ENCODE measurements at places on chromosomes 2 and 18. TPM values are rescaled to one million over a fixed set of nuclear protein-coding genes. Genes with fewer than 3 reads are reported as not detected.

Gene SATB2
- total RNA-seq = 1.2 TPM

Gene DSEL
- total RNA-seq = 0.18 TPM

Gene DLGAP1
- not detected for total RNA-seq

Gene SIX2
- total RNA-seq = 1.9 TPM

Gene ANKRD53
- 0.16 TPM for total RNA-seq

Gene RAB11FIP5
- 17.4 TPM for total RNA-seq

Gene ACP1
- 166 TPM for total RNA-seq

Gene FAM161A
- 9.8 TPM for total RNA-seq

Gene DOK6
- not detected for total RNA-seq

Gene SMYD1
- total RNA-seq = not detected

Gene LYPD1
- 15.8 TPM for total RNA-seq

Gene RAD51AP2
- total RNA-seq = not detected

DNA sequence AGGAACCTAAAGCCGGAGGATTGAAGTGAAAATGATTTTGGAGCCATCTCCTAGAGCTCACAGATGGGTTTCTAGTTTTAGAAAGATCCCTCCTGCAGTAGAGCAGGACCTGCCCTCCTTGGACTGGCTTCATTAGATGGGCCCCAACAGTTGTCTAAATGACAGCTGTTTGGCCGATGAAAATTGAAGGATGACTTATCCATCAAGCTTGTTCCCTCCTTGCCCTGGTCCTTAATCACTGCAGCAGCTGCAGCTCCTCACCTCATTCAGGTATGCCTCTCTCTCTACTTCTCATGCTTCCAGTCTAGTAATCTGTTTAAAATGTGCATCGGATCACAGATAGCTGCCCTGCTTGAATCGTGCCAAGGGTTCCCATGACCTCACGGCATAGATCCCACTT, 677.6 kb downstream of the BCL11A start:
- DNase-seq = no peak

DNA sequence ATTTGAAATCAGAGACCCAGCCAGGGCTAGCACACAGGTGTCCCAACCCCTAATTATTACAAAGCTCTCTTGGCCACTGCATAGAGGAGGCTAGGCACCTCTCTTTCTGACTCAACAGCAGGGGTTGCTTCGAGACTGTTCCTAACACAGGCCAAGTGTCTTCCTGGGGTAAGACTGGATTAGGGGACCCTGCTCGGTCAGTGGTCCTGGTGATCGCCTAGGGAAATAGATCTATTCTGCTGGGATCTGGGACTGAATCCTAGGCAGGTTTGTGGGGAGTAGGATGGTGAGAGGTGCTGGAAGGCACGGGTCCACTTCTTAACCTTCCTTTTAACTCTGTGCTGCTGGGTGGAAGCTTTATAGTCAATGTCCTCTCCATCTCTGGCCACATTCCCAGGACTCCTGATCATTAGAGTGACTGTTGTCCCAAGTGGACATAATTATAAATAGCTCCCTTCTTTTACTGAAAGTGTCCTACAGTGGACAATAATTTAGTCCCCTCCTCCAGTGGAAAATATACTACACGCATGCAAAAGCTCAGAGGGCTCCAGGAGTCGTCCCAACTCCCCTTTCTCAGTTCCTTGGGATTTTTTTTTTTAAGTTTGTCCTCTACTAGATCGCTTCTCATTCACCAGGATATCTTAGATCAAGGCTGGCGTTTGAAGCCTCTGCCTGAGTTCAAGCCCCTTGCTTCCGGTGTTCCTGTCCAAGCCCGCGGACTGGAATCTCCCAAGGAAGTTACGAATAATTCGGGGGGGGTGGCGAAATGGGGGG, 1.3 kb upstream of the TRIB2 start:
- DNase-seq = no peak

DNA sequence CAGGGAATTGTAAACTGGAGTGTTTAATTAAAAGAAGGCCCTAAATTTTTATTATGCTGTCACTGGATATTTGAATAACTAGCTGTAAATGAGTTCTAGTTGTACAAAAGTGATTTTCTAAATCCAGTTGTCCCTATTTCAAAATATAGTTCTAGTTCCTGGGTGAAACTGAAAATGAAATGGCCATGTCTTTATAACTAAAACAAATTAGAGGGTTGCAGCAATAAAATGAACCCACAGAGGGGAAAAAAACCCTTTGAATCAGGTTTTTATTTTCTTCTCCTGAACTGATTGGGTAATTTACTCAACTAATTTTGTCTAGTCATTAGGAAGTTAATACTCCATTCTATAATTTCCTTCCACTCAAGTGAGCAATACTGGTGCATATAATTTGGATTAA, 55.6 kb upstream of the MAP4K3 start:
- DNase-seq = no peak

GRCh38 chr18:57202881-57203280, 56.0 kb downstream of the BOD1L2 start:
- DNase-seq = no peak

DNA sequence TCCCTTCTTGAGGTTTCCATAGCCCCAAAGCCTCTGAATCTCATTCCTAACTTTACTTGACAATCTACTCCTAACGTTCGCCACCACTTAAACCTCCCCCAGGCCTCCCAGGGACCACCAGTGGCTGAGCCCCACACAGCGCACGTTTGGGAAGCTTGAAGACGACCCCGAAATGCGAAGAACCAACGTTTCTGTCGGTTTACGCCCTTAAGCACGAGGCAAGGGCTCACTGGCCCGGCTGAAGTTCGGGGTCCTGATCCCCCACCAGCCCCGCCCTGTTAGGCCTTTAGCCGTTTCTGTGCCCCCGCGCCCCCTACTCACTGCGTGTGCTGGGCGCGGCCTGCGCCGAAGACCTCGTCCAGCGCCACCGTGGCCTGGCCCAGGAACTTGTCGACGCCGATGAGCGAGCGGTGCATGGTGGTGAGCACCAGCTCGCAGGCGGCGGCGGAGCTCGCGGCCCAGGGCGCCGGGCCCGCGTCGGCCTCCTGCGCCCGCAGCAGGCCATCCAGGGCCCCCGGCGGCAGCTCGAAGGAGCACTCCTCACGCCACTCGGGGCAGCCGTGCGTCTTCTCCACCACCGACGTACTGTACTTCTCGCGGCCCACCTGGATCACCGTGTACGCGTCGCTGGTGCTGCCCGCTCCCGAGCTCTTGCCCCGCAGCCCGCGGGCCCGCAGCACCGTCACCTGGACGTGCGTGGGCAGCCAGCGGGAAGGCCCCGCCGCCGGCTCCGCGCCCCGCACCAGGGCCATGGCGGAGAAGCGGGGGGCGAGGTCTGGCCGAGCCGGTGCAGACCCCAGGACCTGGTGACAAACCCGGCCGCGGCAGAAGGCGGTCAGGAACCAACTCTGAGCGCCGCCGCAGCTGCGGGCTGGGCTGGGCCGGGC, 479 bp downstream of the RAB11FIP5 start:
- no peak for DNase-seq

DNA sequence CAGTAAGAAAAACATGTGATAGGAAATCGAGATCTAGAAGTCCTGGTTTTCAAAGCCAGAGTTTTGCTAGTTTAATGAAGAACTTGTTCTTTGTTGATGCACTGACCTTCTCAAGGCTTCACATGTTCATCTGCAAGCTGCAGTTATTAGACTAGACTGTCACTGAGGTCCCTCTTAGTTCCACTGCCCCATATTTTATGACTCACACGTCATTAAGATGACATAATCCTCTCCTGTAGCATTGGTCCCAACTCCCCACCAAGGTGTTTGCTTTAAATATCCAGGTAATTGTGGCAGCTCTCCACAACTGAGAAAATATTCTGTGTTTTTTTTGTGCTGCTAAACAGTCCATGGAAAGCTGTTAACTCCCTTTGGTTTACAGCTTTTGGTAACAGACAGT, 149.7 kb downstream of the MREG start:
- no peak for DNase-seq

- DNase-seq = no peak
Measured at GRCh38 chr2:212227755-212228154, 310.8 kb downstream of the ERBB4 start.

- no peak for DNase-seq
Measured at GRCh38 chr18:13836559-13836958, 12.6 kb downstream of the MC5R start.

- DNase-seq = no peak
Measured at GRCh38 chr18:62768558-62768943, 53.2 kb downstream of the PHLPP1 start.

- DNase-seq = peak; percentile 20
Measured at GRCh38 chr18:31269566-31269965, 48.4 kb upstream of the DSG1 start.

DNA sequence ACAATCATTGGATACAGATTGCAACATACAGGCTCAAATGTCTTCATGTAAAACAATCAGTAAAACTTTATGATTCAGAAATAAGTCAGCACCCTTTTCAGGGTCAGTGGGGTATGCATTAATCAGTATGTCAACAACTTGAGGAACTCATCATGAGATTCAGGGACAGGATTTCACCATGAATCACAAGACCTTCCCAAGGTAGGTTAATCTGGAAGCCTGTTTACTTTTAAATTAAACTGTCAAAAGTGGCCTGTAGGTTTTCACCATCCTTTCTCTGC, 104.8 kb downstream of the SP100 start:
- DNase-seq = no peak

- no peak for DNase-seq
Measured at GRCh38 chr18:778194-778927, 33.7 kb downstream of the YES1 start.

DNA sequence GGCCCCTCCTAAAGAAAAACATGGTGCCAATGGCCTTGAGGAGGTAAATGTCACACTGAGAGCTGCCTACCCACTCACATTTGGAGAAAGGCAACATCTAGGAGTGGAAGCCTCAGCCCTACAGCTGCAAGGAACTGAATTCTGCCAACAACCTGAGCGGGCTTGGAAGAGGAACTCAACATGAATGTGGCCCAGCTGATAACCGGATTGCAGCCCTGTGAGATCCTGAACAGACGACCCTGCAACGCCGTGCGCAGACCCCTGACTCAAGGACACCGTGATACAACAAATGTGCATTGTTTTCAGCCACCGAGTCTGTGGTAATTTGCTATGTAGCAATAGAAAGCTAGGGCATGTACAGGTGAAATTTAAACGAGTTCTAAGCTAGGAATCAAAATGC, 99.4 kb downstream of the MYOM1 start:
- DNase-seq = no peak

DNA sequence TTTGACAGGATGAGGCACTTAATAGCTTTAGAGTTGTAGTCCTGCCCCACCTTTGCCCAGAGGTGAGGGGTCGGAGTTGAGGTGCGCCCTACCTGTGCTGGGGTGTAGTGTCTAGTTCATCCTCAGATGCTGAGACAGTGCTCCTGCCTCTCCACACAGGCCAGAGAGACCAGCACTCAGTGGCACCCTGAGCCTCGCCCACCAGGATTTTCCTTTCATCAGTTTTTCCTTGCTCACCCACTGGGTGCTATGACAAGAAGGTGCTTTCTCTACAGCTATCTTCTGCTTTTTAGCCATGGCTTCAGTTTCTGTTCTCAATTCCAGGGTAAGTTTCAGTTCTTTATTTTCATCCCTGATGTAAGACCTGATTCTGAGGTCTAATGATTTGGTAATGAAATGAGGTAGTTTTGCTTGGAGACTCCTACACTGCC, 16.8 kb upstream of the TMEM131 start:
- no peak for DNase-seq

DNA sequence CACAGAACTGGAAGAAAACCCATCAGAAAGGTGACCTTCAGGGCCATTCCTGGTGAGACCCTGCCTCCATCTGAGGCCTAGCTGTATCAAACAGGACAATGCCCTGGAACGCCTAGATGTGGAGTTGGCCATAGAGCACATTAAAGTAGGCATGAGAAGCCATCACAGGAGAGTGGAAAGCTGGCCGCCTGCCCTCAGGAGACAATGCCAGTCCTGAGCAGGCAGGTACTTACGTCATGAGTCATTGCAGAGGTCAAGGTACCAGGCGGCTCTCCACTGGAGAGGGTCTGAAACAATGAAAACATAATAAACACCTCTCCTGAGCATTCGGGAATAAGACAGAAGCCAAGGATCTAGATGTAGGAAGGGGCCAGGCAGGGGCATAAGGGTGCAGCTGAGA, 68.6 kb downstream of the CCDC93 start:
- DNase-seq = no peak

DNA sequence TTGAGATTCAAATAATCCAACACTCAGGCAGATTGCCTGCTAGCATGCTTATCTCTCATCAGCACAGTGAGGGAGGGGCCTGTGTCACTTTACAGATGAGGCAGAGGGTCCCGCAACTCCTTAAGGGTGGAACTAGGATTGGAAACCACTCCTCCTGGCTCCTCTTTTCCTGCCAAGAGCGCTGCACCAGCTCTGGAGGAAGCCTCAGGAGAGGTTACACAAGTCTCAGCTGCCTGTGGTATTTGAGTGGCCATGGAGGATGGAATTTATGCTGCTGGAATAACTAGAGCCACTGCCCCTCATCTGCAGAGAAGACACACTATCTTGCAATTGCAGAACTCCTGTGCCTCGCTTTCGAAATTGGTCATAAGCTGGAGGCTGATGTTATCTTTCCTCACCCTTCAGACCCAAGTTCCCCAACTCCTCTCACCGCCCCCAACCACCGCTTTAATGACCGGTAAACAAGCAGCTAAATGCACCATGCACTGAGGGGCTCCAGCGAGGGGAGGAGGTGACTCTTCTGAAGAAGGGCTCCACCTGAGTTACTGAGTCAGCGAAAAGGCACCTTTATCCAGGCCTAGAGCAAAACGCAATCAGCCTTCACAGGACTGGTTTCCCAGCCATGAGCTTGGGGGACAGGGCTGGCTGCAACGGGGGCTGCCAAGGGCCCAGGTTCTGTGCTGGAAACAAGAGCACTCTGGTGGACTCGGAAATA, 245.8 kb downstream of the SOX11 start:
- DNase-seq = no peak

GRCh38 chr2:226410247-226410835, 389.3 kb downstream of the IRS1 start:
- no peak for DNase-seq

GRCh38 chr2:215619989-215620388, 184.1 kb upstream of the FN1 start:
- DNase-seq = peak; percentile 73

DNA sequence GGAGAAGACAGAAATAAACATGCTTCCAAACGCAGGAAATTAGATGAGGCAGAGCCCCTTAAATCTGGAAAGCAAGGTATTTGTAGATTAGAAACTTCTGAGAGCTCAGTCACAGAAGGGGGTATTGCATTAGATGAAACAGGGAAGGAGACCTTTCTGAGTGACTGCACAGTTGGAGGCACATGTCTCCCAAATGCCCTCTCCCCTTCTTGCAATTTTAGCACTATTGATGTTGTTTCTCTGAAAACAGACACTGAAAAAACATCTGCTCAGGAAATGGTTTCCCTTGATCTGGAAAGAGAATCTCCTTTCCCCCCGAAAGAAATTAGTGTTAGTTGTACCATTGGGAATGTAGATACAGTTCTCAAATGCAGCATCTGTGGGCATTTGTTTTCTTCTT, 33.5 kb downstream of the ZNF407 start:
- no peak for DNase-seq

GRCh38 chr2:29393676-29394075, 278.5 kb downstream of the CLIP4 start:
- DNase-seq = no peak

GRCh38 chr2:159564081-159564480, 52.3 kb downstream of the BAZ2B start:
- no peak for DNase-seq

Measured in Caco-2 (cell line).